ENCODE measurements at places on chromosomes 11 and 22.
A peak's percentile ranks its signal among the peaks of the same experiment; 100 is the strongest.

GRCh38 chr11:94150704-94151685 is 22.4 kb downstream of the PANX1 start:
- no peak for DNase-seq

GRCh38 chr11:106353031-106353430 is 275.6 kb downstream of the AASDHPPT start:
- no peak for DNase-seq

- DNase-seq = no peak
Observed at GRCh38 chr11:36454941-36455631, 55.0 kb downstream of the TRAF6 start.

- no peak for DNase-seq
Observed at GRCh38 chr22:27982630-27983180, 63.6 kb upstream of the PITPNB start.

DNA sequence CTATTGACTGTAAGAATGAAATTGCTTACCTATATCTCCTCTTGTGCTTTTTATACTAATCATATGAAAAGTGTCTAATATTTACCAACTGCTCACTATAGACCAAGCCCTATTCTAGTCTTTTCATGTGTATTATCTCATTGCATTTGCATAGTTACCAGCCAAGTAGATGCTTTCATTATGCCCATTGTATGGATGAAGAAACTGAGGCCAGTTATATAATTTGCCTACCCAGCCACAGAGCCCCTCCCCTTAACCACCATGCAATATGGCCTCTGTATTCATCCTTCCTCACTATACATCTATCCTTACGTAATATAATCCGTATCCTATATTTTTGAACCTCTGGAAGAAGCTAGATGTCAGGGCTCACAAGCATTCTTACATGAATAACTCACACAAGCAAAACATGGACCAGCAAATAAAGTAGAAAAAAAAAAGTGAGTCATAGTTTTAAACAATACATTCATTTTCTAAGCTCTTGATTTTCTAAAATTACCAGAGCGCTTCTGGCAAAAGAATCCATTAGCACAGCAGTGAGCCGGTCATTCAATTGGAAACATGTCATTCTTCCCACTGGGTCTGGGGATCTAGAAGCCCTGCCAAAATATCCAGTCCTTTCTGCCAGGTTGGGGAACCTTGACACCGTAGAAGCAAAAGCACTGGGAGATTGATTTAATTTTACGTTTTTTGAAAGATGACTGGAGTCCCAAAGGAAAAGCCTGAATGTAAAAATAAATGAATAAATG is 80.0 kb downstream of the C11orf91 start:
- no peak for DNase-seq

- DNase-seq = no peak
Observed at GRCh38 chr11:115896084-115896483, 391.9 kb upstream of the CADM1 start.

GRCh38 chr11:2215230-2215560 is 43.6 kb upstream of the TH start:
- no peak for DNase-seq

DNA sequence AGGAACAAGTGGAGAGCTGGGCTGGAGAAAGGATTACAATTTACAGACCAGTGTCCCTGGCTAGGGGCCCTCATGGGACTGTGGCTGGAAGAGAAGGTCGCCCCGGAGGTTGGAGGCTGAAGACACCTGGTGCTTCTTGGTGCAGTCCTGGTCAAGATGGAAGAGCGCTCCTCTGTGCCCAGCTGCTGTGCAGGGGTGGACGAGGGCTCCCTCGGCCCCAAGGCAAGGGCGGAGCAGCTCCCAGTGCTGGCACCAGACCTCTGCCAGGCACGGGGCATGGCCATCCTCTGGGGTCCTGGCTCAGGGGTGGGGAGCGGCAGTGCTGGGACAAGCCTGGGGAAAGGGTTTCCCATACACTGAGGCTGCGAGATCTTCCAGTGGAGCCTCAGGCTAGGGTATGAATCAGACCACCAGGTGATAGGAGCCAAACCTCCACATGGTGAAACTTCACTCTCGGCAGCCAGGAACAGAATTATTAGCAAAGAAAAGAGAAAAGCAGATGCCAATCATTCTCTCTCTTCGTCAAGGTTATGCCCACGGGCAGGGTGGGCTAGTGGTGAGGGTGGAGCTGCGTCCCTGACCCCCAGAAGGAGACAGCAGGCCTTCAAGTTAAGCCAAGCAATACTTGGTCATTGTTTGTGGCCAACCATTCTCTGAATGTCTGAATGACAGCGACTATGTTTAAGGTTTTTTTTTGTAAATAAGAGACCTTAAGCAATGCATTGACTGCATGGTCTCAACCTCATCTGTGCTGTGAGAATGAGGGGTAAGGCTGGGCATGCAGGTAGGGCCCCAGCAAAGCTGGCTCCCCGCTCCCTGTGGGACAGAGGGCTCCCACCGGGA is 32.1 kb downstream of the PPM1F start:
- DNase-seq = no peak

- no peak for DNase-seq
Observed at GRCh38 chr11:79050786-79051185, 390.0 kb downstream of the TENM4 start.

DNA sequence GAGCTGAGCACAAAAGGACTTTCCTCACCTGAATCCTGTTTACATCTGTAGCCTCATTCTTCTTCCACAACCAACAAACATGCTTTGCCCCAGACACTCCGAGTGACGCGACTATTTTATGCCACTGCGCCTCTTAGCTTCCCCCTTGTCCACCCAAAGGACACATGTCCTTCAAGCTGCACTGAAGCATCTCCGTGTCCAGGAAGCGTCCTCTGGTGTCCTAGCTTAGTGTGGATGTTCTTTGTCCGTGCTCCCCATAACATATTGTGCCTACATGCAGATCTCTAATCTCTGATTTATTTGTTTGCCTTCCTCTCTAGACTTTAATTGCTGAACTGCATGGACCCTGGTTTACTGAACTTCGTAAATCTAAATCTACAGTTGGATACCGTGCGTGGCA is 20.1 kb upstream of the CECR2 start:
- no peak for DNase-seq

DNA sequence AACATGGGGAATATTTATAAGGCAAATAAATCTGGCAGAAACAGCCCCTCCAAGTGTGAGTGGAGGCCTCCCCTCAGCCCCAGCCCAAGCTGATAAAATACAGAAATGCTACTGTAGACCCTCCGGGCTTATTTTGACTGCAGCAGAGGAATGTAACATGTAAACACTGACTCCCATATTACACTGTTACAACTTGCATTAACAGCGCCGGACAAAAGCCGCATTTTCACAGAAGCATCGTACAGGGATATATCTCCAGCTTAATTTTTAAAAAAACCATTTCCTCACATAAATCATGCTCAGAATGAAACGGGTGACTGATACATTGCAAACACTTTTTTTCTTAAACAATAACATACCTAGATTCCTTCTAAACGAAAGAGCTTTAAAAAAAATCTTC is 36.6 kb upstream of the COMT start:
- DNase-seq = no peak

GRCh38 chr22:22207845-22208564 is 36.6 kb upstream of the VPREB1 start:
- no peak for DNase-seq

DNA sequence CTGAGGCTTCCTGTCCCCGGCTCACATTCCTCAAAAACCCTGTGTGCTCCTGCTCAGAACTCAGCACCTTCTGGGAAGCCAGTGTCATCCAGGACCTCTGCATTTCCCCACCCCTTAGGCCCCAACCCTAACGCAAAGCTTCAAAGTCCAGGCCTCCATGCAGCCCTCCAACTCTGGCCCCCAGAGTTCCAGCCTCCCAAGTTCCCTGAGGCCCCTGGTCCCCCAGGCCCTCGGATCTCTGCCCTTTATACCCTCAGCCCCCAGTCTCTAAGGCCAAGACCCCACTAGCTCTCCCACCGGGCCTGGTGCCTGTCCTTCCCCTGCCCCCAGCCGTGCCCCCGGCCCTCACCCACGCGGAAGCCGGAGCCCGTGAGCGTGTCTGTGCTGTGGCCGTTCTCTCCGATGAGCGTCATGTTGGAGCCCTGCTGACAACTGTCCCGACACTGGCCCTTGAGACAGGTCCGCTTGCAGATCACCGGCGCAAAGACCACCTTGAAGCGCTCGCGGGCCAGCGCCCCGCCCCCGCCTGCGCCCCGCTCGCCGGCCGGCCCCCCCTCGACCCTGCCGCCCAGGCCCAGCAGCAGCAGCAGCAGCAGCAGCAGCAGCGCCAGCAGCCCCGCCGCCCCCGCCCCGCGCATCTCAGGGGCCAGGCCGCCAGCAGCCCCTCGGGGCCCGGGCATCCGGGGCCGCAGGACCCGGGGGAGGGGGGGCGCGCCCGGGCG is 718 bp downstream of the LTBP3 start:
- DNase-seq = no peak

DNA sequence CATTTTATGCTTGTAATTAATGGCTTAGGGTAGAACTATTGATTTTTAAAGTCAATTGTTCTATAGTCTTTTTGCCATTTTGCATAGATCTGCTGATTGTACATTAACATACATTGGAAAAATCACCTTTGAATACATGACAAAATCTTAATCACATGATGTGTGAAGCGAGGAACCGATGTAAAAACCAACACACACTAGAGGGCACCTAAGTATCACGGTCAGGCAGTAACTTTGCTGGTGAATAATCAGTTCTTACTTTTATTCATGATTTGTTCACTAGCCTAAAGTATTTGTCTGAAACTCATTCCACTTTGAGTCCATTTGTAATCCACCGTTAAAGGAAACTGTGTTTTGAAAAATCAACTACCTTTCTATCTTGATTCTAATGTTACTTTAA is 28.2 kb downstream of the JHY start:
- DNase-seq = peak; percentile 11

- DNase-seq = no peak
Observed at GRCh38 chr22:38141217-38141973, 30.9 kb upstream of the BAIAP2L2 start.

GRCh38 chr11:77472991-77473800 is 698 bp downstream of the PAK1 start:
- DNase-seq = no peak

DNA sequence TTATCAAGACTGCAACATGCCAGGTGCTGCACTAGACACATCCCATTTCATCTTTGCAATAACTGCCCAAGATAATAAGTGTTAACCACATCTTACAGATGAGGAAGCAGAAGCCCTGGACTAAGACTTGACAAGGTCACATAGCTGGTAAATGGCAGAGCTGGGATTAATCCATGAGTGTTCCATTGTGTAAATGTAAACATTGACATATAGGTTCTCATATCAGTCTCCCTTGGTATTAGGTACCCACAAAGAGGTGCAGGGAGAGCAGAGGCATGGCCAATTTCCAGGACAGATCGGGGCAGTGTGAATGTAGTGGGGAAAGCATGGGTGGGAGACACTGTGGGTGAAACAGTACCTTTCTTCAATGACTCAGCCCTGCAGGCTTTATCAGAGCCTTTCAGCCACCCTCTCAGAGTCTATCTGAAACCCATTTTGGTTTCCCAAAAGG is 17.9 kb downstream of the MICAL2 start:
- DNase-seq = no peak

DNA sequence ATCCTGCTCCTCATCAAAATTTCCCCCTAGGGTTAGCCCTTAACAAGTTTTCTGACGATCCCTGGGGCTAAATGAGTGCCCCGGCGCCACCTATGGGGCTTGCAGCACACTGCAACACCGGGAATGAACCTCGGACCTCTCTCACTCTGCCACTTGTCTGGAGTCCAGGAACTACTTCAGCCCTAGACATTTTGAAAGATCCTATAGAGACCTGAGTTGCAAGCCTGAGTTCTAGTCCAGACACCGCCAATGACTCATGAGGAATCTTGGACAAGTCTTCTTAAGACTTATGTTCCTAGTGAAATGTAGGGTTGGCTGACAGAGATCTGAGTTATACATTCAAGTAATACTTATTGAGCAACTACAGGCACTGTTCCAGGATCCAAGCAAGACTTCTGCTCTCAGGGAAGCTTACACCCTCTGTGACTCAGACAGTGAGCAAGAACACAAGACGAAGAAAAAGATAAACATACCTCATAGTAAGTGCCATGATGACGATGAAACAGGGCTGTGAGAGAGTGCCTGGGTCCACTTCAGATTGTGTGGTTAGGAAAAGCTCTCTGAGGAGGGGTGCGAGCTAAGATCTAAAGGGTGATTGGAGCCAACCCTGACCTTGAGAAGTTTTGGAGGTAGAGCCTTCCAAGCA is 10.2 kb upstream of the STK33 start:
- DNase-seq = peak; percentile 34

DNA sequence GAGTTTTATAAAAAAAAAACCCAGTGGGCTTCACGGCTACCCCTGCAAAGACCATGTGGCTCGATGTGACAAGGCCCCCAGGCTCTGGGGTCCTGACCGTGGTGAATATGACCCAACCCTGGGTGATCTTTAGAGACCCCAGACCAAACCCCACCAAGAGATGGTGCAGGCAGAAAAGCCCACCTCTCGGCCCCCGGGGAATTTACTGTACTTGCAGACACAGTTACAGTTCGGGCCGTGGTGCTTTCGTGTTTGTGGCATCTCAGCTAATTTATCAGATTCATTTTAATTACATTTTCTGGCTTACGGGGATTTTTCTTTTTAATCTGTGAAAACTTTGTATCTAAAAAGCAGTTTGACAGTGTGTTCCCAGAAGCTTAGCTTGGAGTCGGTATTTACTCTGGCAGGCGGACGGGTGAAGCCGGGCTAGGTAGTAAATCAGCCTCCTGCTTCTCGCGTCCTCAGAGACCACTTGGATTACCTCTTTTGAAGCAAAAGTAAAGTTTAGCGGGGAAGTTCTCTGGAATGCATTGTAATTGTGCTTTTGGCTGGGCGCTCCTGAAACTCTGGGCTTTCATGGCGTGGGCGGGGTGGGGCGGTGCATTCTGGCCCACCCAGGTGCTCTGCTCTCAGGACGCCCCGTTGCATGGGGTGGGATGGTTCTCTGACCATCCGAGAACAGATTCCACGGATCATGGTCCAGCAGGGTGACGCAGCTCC is 25.3 kb downstream of the ANO1 start:
- no peak for DNase-seq

- no peak for DNase-seq
Observed at GRCh38 chr11:113549611-113550578, 74.7 kb upstream of the DRD2 start.

GRCh38 chr22:49411236-49411635 is 416.4 kb downstream of the BRD1 start:
- DNase-seq = no peak

GRCh38 chr22:20298110-20298802 is 21.6 kb downstream of the DGCR6L start:
- DNase-seq = no peak

DNA sequence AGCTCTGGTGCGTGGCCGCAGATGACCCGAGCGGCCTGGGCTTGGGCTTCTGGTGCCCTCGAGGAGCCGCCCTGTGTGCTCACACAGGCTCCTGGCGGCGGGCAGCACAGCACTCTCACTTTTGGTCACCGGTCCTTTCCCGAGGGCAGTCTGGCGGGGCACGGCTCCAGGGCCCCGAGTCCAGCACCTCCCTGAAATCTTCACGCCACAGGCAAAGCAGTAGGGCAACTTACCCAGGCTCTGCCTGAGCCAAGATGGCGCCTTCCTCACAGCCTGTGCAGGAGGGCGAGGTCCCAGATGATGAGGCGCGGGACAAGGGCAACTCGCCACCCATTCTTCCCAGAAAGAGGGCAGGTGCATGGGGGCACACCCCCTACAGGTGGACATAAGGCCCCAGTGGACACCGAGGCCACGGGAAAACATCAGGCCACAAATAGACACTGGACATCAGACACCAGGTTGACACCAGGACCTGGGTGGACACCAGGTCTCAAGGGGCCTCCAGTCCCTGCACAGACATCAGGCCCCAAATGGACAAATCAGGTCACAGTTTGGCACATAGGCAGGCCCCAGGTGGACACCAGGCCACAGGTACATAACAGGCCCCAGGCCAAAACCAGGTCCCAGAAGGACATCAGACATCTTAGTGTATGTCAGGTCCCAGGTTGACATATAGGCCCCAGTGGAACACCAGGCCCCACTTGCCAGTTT is 57.6 kb upstream of the SEPTIN5 start:
- no peak for DNase-seq
